ENCODE measurements at places on chromosomes 1 and 21. TPM values are rescaled to one million over a fixed set of nuclear protein-coding genes. Genes with fewer than 3 reads are reported as not detected.

The LDLRAD1 gene
- total RNA-seq: not detected

The TRIM58 gene
- not detected for total RNA-seq

The ARHGEF16 gene
- total RNA-seq: 0.23 TPM

The FOXD2 gene
- 0.08 TPM for total RNA-seq

The CDA gene
- 0.38 TPM for total RNA-seq

The AGMAT gene
- total RNA-seq: 0.53 TPM

The NME7 gene
- 17.3 TPM for total RNA-seq

The CYP2J2 gene
- total RNA-seq: not detected

The OR2T35 gene
- not detected for total RNA-seq

The KRTAP6-2 gene
- total RNA-seq: not detected

The VWA1 gene
- total RNA-seq: 1.6 TPM

The HMGB4 gene
- not detected for total RNA-seq

The FCRL2 gene
- not detected for total RNA-seq

The SPOCD1 gene
- total RNA-seq: 7.0 TPM

The FAM229A gene
- 1.9 TPM for total RNA-seq

The INSRR gene
- under 0.01 TPM for total RNA-seq

The RNF186 gene
- total RNA-seq: not detected

The ASTN1 gene
- total RNA-seq: not detected

The SPRR1A gene
- total RNA-seq: not detected

The ELF3 gene
- not detected for total RNA-seq

The HIVEP3 gene
- total RNA-seq: 3.8 TPM

The RGS13 gene
- total RNA-seq: not detected

The BGLAP gene
- total RNA-seq: 0.23 TPM

The CPT2 gene
- total RNA-seq: 6.0 TPM

The C1QA gene
- total RNA-seq: not detected

The ALG14 gene
- 1.7 TPM for total RNA-seq

The ARHGEF11 gene
- 19.8 TPM for total RNA-seq

The CD52 gene
- total RNA-seq: not detected

The S100A13 gene
- total RNA-seq: 173 TPM

The MCL1 gene
- total RNA-seq: 217 TPM

Measured in smooth muscle cell of the coronary artery (primary cell).